Body of pancreas (tissue), 4 donors: ENCODE measurements at places on chromosomes 13 and 19.

- no peak for DNase-seq
Observed at GRCh38 chr19:29690842-29691241, 24.2 kb downstream of the C19orf12 start.

GRCh38 chr13:19782049-19782726 lies 557 bp downstream of the PSPC1 start:
- DNase-seq = peak; percentile 59

GRCh38 chr13:68697551-68697950 lies 1410.1 kb upstream of the ATXN8OS start:
- DNase-seq = no peak

- no peak for DNase-seq
Observed at GRCh38 chr13:73870036-73870741, 264.0 kb downstream of the KLF12 start.

DNA sequence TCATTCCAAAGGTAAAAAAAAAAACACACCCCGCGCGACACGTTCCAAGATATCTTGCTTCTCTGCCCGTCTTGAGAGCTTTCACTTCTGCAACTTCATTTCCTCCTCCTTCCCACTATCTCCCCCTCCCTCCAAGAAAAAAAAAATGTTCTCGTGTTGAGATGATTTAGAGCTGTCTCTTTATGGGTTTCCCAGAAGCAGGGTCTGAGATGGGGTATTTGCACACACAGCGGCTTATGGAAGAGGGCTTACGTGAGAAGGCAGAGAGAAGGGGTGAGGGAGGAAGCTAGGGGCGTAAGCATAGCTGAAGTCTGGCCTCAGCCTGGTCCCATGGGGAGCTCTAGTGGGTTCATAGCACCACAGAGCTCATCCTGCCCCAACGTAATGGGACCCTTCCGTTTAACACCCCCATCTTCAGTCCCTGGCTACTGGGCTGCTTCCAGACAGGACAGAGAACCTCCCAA lies 31.3 kb upstream of the USE1 start:
- no peak for DNase-seq

GRCh38 chr13:36919171-36919832 lies 736 bp downstream of the SMAD9 start:
- DNase-seq = peak; percentile 15

DNA sequence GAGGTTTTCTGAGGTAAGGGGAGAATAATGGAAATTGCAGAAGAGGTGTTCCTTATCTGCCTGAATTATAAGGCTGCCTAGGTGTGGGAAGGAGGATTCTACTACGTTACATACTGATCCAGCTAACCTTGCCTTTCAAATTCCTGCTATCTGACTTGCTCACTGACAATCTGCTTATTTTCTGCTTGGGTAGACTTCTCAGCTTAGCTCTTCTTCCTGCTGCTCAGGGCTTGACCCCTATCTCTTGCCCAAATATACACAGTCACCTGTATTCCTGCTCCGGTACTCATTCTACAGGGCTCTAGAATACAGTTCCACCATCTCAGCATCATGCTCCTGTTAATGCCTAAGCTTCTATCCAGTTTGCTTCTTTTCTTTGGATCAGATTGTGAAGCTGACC lies 1607.6 kb downstream of the OLFM4 start:
- no peak for DNase-seq

DNA sequence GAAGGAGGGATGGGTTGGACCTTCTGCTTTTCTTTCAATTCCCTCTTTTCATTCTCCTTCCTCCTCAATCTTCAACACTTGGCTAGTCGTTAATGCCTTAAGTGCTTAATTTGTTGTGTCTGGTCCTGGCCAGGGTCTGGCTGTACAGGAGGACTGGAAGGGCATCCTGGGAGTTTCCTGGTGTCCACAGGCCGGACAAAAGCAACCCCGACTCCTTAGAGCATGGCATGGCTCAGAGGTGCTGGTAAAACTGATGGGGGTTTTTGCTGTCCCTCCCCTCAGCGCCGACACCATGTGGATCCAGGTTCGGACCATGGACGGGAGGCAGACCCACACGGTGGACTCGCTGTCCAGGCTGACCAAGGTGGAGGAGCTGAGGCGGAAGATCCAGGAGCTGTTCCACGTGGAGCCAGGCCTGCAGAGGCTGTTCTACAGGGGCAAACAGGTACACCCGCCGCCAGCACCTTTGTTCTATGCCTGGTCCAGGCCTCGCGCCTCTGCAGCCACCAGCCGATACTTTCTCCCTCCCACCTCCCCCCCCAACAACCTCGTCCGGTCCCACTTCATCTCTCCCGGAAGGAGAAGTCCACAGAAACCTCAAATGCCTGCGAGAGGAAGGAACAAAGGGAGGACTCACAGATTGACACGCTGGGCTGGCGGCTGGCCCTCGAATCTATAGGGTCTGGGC lies 1.4 kb downstream of the UHRF1 start:
- DNase-seq = no peak

GRCh38 chr19:17842663-17843291 lies 5.0 kb downstream of the JAK3 start:
- DNase-seq = no peak

DNA sequence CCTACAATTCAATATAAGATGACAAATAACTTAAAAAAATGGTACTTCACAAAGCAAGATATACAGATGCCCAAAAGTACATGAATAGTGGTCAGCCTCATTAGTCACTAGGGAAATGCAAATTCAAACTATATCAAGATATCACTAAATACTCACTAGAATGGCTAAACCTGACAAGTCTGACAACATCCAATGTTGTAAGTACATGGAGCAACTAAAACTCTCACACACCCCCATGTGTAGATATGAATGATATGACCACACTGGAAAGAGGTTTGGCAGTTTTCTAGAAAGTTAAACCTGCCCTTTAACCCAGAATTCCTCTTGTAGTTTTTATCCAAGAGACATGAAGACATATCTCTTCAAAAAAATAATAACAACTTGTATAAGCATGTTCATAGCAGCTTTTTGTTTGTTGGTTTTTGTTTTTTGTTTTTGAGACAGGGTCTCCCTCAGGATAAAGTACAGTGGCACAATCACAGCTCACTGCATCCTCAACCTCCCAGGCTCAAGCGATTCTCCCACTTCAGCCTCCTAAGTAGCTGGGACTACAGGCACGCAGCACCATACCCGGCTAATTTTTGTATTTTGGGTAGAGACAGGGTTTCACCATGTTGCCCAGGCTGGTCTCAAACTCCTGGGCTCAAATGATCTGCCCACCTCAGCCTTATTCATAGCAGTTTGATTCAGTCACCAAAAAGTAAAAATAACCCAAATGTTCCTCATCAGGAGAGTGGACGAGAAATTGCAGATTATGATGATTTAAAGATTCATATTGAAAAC lies 55.1 kb downstream of the RFX2 start:
- no peak for DNase-seq

GRCh38 chr13:61410669-61411297 lies 4.9 kb downstream of the PCDH20 start:
- DNase-seq = no peak

DNA sequence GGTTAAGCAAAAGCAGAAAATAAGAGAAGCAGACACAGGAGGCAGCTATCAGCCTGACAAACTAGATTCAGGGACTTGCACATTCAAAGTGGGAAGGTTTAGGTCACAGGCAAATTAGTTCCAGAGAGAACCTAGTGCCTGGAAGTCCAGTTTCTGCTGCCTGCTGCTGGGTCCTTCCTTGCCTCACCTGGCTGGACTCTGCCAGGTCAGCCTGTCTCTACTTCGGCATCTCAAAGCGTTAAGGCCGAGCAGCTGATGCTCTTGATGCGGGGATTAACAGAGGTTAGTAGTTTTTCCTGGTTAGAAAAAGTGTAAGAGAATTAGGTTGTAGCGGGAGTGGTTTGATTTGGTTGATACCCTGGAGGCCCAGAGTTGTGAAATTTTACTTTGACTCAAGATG lies 52.0 kb downstream of the KLF5 start:
- no peak for DNase-seq

GRCh38 chr19:29666578-29667386 lies 1.5 kb downstream of the PLEKHF1 start:
- peak; percentile 56 for DNase-seq
